ENCODE measurements at places on chromosomes 6 and 20. TPM values are rescaled to one million over a fixed set of nuclear protein-coding genes. Genes with fewer than 3 reads are reported as not detected.
A peak's percentile ranks its signal among the peaks of the same experiment; 100 is the strongest.

GRCh38 chr6:33198159-33198852 lies 2.2 kb downstream of the RXRB start:
- no peak overlapping the region for H3K27ac ChIP-seq
- no peaks in the 10 kb centered on the region for H3K27me3 ChIP-seq
- H3K4me3 ChIP-seq, result no peak overlapping the region

DNA sequence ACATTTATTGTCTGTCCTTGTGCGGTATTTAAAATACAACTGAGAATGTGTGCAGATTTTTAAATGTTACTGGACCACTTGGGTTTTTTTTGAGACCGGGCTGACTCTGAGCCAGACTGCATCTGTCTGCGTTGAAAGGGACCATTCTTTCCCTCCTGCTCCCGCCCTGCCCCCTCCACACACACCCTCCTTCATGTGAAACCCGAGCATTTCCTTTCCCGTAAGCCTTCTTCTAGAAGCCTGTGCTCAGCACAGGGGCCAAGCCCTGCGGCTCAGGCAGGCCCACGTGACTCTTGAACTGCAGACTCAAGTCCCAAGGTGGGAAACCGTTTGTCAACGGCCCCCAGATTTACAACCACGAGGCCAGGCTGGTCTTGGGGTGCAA lies 82.7 kb upstream of the FOXC1 start:
- peaks cover 5% of the 10 kb centered on the region for H3K27me3 ChIP-seq
- H3K4me1 ChIP-seq, result peaks cover 6% of the 10 kb centered on the region
- no peak overlapping the region for H3K4me3 ChIP-seq

Gene EDEM2
- total RNA-seq, result 41.8 TPM

Gene CLPSL2
- not detected for total RNA-seq

Gene LINC00237
- not detected for total RNA-seq

Gene PRSS35
- total RNA-seq, result 1.1 TPM

GRCh38 chr20:7728338-7728737 lies 211.9 kb downstream of the HAO1 start:
- no peak overlapping the region for H3K4me3 ChIP-seq
- H3K4me1 ChIP-seq, result no peaks in the 10 kb centered on the region
- no peak overlapping the region for H3K27ac ChIP-seq
- no peaks in the 10 kb centered on the region for H3K27me3 ChIP-seq
- no peak for DNase-seq
- no peaks in the 10 kb centered on the region for H3K36me3 ChIP-seq

DNA sequence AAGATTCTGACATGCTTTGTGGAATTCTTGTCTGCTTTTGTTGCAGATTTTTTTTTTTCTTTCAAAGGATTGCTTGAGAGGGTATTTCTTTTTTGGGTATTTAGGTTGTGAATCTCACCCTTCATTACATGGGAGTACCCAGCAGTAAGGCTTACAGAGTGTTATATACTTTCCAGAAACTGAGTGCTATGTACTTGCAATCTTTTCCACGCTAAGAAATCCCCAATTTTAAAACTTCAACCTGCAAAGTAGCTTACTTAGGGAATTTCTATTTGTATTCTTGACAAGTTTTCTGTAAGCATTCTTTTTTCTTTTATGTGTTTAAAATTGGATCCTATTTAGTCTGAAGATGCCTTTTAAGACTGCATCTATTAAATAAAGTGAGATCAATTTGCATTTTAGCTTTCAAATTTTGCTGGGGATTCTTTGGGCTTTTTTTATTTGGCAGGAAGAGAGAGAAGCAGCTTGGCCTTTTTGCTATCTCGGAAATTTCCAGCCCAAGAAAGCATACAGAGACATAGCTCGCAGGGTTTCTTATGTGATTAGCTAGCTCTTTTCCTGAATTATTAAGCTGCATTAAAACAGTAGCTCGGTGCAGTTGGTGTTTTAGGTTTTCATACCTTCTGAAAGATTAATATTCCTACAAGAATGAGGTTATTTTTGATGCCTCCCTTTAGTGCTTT lies 42.6 kb downstream of the KCNS1 start:
- H3K27ac ChIP-seq, result peak overlapping the region; percentile 57
- peaks cover 67% of the 10 kb centered on the region for H3K4me1 ChIP-seq
- peaks cover 5% of the 10 kb centered on the region for H3K36me3 ChIP-seq
- H3K4me3 ChIP-seq, result no peak overlapping the region
- H3K27me3 ChIP-seq, result no peaks in the 10 kb centered on the region
- DNase-seq, result no peak

DNA sequence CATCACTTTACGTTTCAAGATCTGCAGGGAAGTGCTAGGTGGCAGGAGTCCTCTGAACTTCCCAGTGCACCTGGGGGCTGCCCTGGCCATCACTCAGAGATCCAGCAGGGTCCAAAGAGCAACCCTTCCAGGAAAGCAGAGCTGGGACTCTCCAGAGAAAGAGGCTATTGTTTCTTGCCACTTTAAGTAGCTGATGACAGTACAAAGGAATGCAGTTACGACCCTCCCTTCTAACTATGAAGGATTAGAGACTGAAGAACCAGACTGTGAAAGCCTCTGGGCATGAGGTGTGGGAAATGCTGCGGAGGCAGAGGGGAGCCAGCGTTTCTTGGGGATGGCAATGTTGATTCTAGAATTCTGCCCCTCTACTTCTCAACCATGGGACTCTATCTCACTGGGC lies 189.1 kb upstream of the SUPT3H start:
- H3K4me3 ChIP-seq, result no peak overlapping the region
- H3K27ac ChIP-seq, result no peak overlapping the region
- no peaks in the 10 kb centered on the region for H3K36me3 ChIP-seq
- DNase-seq, result no peak
- no peaks in the 10 kb centered on the region for H3K4me1 ChIP-seq

- no peaks in the 10 kb centered on the region for H3K27me3 ChIP-seq
- no peaks in the 10 kb centered on the region for H3K4me1 ChIP-seq
- H3K4me3 ChIP-seq, result no peak overlapping the region
- H3K36me3 ChIP-seq, result no peaks in the 10 kb centered on the region
- no peak overlapping the region for H3K27ac ChIP-seq
- DNase-seq, result no peak
Measured at GRCh38 chr20:12984069-12984765, 24.6 kb upstream of the SPTLC3 start.

Gene SRMS
- total RNA-seq, result not detected

Gene FAXC
- 1.1 TPM for total RNA-seq

DNA sequence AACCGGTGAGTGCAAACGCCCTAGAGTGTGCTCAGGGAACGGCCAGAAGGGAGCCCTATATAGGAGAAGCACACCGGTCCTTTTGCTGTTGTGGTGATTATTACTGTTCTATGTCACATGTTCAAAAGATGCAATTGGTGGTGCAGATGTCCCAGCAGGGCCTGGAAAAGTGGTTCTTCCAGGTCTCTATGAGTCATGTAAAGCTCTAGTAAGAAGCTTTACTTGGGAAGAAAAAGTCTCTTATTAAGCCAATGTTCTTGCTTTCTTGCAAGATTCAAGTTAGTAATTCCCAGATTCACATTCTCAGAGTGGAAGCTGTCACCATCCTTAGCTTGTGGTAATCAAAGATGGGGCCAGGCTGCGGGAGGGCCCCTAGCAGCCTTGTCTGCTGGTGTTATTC lies 23.3 kb downstream of the EDN3 start:
- no peaks in the 10 kb centered on the region for H3K36me3 ChIP-seq
- H3K27ac ChIP-seq, result no peak overlapping the region
- H3K4me1 ChIP-seq, result no peaks in the 10 kb centered on the region
- no peak for DNase-seq
- H3K27me3 ChIP-seq, result no peaks in the 10 kb centered on the region

Gene ANKRD66
- not detected for total RNA-seq

Gene DEFB110
- total RNA-seq, result not detected

Gene LPA
- not detected for total RNA-seq

Gene TSPO2
- total RNA-seq, result not detected

Gene RUNX2
- total RNA-seq, result 35.4 TPM

DNA sequence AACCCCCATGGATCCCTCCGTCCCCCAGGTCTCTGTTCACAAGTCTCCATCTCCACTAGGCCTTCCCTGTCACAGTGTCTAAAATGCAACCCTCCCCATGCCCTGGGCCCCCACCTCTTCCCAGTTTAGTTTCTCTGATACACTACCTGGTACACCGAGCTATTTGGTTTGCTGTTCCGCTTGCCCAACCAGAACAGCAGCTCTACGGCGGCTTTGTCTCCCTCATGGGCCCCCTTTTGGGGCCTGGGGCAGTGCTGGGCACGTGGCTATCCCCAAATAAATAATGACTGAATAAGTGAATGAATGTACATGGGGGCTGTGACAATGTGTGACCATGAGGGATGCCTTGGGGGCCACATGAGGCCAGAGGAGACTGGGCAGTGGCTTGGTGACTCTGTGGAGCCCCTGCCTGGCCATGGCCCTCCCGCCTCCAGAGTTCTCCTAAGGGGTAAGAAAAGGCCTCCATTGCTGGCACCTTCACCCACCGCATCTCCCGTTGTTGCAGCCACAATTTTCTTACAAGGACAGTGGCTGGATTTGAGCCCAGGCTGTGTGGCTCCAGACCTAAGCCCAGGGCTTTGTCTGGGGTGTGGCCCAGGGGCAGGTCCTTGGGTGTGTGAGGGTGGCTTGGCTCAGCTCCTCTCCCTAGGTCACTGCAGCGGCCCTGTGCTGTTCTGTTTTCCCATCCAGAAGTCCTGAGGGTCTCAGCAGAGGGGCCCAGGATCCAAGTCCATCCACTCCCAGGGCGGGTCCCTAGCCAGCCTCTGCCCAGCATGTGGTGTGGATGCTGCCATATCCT lies 408.5 kb upstream of the SULF2 start:
- no peaks in the 10 kb centered on the region for H3K36me3 ChIP-seq
- H3K4me1 ChIP-seq, result no peaks in the 10 kb centered on the region
- no peak for DNase-seq
- no peak overlapping the region for H3K27ac ChIP-seq
- H3K4me3 ChIP-seq, result no peak overlapping the region

DNA sequence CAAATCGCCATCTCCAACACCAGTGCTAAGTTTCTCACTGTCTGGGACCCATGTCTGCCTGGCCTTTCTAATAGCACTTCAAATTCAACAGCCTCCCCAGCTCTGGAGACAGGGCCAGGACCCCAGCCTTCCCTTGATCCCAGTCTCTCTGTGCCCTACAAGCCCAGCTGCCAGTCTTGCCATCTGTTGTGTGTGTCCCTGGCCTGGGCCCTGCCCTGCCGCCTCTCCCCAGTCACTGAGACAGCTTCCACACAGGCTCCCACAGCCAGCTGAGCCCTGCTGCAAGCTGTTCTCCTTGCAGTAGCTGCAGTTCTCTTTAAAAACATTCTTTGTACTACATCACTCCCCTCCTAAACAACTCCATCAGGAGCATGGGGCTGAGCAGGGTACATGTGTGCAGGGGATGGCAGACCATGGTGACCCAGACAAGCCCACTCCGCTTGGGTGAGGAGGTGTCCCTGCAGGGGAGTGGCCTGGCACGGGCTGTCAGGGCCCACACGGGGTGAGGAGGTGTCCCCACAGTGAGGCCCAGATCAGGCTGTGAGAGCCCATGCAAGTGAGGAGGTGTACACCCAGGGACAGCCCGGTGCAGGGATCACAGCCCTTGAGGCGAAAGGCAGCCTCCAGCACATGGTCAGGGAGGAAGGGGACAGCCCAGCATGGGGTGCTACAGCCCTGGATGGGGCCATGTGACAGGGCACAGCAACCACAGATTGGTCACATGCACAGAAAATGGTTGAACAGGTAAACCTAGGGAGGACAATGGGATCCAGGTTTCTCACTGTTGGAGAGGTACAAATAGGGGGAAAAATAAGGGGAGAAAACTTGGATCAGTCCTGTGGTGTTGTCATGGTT lies 16.2 kb downstream of the CST7 start:
- H3K36me3 ChIP-seq, result peaks cover 49% of the 10 kb centered on the region
- no peaks in the 10 kb centered on the region for H3K27me3 ChIP-seq
- H3K4me3 ChIP-seq, result no peak overlapping the region
- no peak for DNase-seq
- H3K4me1 ChIP-seq, result no peaks in the 10 kb centered on the region
- no peak overlapping the region for H3K27ac ChIP-seq

- DNase-seq, result no peak
- no peaks in the 10 kb centered on the region for H3K27me3 ChIP-seq
- peaks cover under 1% of the 10 kb centered on the region for H3K4me1 ChIP-seq
- H3K36me3 ChIP-seq, result no peaks in the 10 kb centered on the region
Measured at GRCh38 chr6:42896178-42896719, 16.8 kb downstream of the RPL7L1 start.

Gene VSTM2L
- 2.5 TPM for total RNA-seq

- no peaks in the 10 kb centered on the region for H3K27me3 ChIP-seq
- H3K4me1 ChIP-seq, result no peaks in the 10 kb centered on the region
- H3K4me3 ChIP-seq, result no peak overlapping the region
- H3K36me3 ChIP-seq, result no peaks in the 10 kb centered on the region
- no peak for DNase-seq
- H3K27ac ChIP-seq, result no peak overlapping the region
Measured at GRCh38 chr6:156102129-156102528, 646.5 kb upstream of the NOX3 start.

- H3K4me3 ChIP-seq, result no peak overlapping the region
- no peak overlapping the region for H3K27ac ChIP-seq
- no peak for DNase-seq
- peaks cover 4% of the 10 kb centered on the region for H3K36me3 ChIP-seq
Measured at GRCh38 chr6:140360651-140361050, 986.2 kb upstream of the CITED2 start.

Gene FAM110A
- 9.8 TPM for total RNA-seq

DNA sequence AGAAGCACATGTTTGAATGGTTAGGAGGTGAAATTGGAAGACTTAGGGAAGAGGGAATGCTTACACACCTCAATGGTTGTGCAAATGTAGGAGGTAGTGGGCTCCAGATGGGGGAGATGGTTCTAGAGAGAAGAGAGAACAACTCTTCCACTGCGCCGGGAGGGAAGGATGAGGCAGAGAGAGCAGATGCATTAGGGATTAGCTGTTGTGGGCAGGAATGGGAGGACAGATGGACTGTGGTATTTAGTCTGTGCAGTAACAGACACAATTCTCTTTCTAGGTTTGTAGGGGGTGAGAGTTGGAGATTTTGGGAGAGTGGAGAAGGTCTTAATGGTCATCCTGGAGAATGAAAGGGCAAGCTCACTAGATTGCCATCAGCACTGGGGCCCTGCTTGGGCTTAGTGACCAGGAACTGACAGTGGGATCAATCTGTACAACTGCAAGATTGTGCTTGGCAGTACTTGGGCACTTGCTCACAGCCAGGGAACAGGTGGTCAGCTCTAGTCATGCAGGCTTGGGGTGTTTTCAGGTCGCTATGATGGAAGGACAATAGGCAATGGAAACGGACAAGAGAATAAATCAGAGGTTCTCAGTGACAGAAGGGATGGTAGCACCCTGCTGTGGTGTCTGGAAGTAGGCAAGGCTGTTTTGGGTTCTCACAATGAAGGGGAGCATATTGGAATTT lies 182.0 kb upstream of the MYLIP start:
- no peaks in the 10 kb centered on the region for H3K36me3 ChIP-seq
- DNase-seq, result no peak
- no peaks in the 10 kb centered on the region for H3K4me1 ChIP-seq
- no peaks in the 10 kb centered on the region for H3K27me3 ChIP-seq

DNA sequence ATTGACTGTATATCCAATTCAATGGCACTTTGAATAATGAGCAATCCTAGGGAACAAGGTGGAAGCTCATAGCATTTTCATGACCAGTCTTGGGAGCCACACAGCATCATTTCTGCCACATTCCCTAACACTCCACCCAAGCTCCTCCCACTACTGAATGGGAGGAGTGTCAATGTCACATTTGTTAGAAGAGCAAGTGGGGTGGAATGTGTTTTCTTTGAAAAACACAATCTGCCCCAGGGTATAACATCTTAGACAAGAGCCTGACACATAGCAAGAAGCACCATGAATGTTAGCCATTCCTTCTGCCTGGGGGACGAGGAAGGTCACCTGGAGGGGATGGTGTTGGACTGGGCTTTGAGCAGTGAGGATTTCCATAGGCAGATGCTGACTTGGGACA lies 258.3 kb upstream of the PMEPA1 start:
- H3K4me1 ChIP-seq, result peaks cover 13% of the 10 kb centered on the region
- H3K4me3 ChIP-seq, result no peak overlapping the region
- H3K27me3 ChIP-seq, result no peaks in the 10 kb centered on the region
- no peak overlapping the region for H3K27ac ChIP-seq
- DNase-seq, result no peak

All from osteoblast (primary cell).